ENCODE measurements at places on chromosomes 4 and X.

DNA sequence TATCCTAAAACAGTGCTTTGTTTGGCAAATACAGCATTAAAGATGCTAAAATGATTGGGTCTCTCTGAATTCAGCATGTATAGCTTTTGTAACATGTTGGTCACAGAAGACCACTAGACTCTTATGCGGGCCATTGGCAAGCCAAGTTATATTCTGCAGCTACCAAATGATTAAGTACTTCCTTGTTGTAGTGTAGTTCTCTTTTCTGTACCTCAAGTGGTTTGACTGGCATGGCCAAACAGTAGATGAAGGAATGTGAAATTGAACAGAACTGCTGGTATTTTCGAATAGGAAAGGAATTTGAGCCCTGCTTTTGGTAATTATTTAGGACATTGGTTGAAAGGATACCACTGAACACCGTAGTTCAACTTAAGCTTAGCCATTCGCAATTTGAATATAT lies 193.9 kb upstream of the GPC4 start:
- no peak for DNase-seq

- DNase-seq: no peak
These were observed 303.7 kb downstream of the CAMK2D start for GRCh38 chr4:113457886-113458285.

- DNase-seq: no peak
These were observed 1718.8 kb upstream of the PCDH10 start for GRCh38 chr4:131430302-131430701.

- DNase-seq: no peak
These were observed 50.0 kb downstream of the CLCN5 start for GRCh38 chrX:49972328-49972860.

GRCh38 chrX:11437642-11438379 lies 144.6 kb downstream of the AMELX start:
- DNase-seq: no peak

DNA sequence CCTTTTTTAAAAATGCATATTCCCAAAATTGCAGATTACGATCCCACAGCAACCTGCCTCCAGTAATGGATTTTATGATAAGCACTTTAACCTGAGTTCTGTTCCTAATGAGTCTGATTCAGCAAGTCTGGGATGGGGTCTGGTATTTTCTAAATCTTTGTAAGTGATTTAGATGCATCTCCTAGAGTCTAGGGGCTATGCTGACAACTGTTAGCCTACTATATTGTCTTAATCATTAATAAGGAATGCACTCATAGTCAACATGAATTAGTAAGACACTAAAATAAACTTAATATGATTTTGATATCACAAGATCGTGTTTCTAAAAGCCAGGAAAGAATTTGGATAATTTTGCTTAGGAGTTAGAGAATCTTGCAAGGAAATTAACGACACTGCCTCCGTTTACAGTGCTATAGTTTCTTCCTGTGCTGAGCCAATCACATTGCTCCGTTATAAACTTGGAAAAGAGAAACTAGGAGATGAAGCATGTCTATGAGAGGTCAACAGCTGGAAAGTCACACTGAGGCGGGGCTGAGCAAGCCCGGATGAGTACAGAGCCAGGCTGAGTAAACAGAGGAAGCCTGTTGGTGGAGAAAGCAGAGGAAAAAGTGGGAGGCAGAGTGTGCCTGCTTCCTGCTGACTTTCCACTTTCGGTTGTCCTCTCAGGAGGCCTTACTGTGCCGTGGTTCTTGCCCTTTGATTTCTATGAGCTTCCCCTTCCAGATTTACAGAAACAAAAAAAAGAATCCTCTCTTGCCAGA lies 5.4 kb downstream of the SCARB2 start:
- DNase-seq: no peak

GRCh38 chr4:141570290-141570689 lies 66.1 kb upstream of the IL15 start:
- no peak for DNase-seq

DNA sequence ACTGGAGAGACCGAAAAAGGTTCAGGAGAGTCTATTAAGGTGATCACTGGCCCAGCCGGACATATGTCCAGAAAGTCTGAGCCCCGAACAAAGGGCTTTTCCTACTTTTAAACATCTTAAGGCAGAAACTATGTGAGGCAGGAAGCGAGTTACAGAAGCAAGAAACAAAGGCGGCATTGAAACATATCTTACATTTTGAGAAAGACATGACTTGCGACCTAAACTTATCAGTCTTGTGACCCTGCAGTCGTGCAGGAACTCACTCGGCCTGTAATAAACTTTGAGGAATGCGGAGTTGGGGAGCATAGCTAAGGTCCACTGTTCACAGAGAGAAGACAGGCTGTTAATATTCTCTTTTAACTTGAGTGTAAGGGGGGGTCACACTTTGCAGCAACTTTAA lies 158.7 kb downstream of the TBX22 start:
- no peak for DNase-seq

GRCh38 chr4:183758758-183759447 lies 99.8 kb downstream of the TRAPPC11 start:
- DNase-seq: no peak

DNA sequence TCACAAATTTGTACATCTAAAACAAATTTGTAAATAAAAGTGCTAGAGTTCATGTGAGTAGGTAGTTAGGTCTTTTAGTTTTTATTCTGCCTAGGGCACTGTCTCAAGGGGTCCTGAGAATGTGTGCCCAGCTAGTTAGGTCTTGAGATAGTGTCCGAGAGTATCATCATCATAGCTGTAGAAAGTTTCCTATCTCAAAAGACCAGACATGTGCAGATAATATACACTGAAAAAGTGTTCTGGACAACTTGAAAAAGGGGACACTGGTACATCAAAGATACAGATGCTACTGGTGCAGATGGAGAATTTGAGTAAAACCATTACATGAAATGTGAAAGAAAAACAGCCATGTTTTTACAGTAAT lies 1.8 kb upstream of the ZCCHC4 start:
- DNase-seq: no peak

DNA sequence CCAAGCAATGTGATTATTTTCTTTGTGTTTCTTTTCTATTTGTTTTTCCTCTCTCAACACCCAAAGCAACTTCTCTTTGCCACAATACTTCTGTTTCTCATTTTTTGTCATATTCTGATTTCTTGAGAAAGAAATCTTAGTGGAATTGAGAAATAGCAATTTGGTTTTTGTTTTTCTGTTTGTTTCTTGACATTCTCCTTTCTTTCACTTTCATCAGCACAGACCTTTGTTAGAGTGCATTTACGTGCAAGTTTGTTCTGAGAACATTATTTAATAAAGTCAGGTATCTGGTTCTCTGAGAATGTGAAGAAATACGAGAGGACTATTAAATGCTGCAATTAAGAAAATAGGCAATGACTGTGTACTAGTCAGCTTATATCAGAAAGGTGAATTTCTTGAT lies 608.1 kb upstream of the AADAT start:
- no peak for DNase-seq

GRCh38 chrX:47170861-47171692 lies 22.6 kb upstream of the UBA1 start:
- DNase-seq: no peak

- no peak for DNase-seq
These were observed 31.9 kb upstream of the FAM9C start for GRCh38 chrX:13076176-13076961.

GRCh38 chr4:57865264-57865663 lies 755.1 kb upstream of the IGFBP7 start:
- DNase-seq: no peak

- peak; percentile 12 for DNase-seq
These were observed 612 bp downstream of the MAGED2 start for GRCh38 chrX:54808109-54808604.

DNA sequence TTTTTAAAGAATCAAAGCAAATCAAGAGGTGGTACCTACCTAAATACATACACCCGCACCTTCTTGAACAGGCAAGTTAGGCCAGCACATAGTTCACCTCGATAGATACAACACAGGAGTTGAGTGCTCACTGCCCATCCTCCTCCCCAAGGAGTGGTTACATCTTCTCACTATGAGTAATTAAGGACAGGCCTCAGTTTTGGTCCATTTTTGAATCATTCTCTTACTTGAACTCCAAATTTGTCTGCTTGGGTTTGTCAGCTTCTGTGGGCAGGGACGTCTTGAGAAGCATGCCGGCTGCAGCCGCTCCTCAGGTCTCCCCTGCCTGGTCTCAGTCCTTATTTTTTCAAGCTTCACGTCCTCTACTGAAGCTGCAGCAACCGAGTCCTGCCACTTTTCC lies 190.6 kb upstream of the RBPJ start:
- DNase-seq: no peak

- DNase-seq: no peak
These were observed 4.0 kb downstream of the IRAK1 start for GRCh38 chrX:154015581-154016264.

DNA sequence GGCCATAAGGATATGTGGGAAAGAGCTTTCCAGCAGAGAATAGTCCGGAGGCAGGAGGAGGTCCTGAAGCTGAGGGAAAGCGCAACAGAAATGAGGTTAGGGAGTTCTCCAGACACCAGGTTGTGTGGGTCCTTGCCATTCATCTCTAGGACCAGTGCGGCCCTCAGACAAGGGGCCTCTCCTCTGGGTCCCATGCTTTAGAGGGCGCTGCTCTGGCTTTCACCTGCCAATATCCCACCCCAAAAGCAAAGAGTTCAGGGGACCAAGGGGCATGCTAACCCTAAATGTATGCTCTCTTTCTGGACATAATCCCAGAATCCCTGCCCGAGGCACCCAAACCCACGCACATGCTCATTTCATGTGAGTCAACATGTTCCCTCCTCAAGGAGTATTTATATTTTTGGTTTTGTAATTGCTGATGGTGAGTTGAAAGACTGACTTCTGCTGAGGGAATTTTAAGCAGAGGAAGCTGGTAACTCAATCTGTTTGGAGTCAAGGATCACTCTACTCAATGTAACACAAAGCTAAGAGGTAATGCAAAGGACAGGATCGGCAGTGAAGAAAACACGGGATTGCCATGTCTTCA lies 14.8 kb downstream of the RPL34 start:
- DNase-seq: no peak

DNA sequence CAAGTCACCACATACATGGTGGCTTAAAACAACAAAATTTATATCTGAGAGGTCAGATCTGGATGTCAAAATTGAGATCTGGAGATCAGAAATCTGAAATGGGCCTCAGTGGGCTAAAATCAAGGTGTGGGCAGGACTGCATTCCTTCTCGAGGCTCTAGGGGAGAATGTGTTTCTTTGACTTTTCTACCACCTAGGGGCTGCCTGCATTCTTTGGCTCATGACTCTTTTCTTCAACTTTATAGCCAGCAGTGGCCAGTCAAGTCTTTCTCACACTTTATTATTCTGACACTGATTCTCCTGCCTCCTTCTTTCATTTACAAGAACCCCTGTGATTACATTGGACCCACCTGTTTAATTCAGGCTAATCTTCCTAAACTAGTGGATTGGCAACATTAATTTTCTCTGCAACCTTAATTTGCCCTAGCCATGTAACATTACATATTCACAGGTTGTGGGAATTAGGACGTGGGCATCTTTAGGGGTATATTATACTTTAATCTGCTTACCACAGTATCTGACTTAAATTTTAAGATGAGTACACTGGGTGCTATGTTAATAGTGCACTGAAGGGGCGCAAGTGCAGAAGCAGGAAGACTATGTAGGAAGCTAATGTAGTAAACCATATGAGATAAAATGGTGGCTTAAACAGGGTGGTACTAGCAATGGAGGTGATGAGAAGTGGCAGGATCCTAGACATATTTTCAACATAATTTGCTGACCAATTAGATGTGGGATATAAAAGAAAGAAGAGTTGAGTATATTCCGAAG lies 188.0 kb downstream of the SLC4A4 start:
- DNase-seq: no peak

- DNase-seq: no peak
These were observed 119.4 kb downstream of the GRIA3 start for GRCh38 chrX:123303429-123303828.

GRCh38 chr4:80897537-80898303 lies 132.8 kb upstream of the BMP3 start:
- DNase-seq: no peak

DNA sequence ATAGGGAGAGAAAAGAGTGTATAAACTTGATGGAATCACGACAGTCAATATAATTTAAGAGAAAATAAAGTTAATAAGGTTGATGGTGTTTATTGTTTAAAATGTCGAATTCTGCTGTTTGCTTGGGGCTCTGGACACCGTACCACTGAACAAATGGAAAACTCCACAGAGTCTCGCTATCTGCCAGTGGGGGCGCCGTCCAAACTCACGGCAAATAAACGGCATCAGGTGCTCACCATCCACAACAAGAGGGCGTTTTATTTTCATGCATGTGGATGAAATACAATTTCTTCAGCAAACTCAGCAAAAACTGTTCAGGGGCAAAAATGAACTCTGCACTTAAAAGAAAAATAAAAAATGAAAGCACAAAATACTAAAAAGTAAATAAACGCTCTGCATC lies 46.6 kb upstream of the FAM47C start:
- DNase-seq: no peak

DNA sequence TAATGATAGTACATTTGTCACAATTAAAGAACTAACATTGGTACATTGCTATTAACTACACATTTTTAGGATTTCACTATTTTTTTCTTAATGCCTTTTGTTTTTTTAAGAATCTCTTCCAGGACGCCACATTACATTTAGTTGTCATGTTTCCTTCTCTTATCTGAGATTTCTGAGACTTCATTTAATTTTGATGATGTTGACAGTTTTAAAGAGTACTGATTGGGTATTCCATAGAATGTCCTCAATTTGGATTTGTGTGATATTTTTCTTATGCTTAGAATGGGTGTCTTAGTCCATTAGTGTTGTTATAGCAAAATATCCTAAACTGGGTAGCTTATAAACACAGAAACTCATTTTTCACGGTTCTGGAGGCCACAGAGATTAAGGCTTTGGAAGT lies 1095.5 kb upstream of the LCORL start:
- DNase-seq: no peak

DNA sequence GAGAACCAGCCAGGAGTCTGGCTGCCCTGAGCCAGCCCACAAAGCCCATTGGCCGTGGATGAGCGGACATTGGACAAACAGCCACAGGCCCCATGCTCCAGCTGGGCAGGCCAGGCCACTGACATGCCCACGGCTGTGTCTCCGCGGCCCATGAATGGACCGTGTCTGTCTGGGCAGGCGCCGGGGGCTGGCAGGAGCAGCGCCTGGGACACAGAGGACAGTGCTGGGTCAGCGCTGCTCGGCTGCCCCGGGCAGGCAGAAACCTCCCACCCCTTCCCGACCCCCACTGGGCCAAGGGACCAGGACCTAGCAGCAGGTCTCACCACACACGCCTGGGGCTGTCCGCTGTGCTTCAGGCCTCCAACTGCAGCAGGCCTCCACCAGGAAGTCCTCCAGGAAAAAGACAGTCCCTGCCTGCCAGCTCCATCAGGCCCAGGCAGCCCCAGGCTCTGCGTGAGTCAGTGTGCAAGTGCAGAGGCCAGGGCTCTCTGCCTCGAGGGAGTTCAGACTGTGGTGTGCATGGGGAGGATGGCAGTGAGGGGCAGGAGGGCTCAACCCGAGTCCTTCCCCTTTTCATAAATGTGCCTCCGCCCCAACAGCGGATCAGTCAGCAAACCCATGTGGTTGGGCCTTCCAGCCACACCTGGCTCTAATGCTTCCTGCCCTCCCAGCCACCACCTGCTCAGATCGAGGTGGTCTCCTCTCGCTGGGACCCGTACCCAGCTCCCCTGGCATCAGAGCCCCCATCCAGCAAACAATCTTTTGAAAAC lies 17.2 kb upstream of the FGFR3 start:
- DNase-seq: no peak

GRCh38 chr4:84936123-84936522 lies 30.4 kb downstream of the WDFY3 start:
- no peak for DNase-seq

All from cortex of kidney (tissue), 1 donor.